ENCODE measurements at places on chromosomes 1 and 21.

- no peak for DNase-seq
These were observed 150.7 kb downstream of the SETD4 start for GRCh38 chr21:35909456-35910223.

DNA sequence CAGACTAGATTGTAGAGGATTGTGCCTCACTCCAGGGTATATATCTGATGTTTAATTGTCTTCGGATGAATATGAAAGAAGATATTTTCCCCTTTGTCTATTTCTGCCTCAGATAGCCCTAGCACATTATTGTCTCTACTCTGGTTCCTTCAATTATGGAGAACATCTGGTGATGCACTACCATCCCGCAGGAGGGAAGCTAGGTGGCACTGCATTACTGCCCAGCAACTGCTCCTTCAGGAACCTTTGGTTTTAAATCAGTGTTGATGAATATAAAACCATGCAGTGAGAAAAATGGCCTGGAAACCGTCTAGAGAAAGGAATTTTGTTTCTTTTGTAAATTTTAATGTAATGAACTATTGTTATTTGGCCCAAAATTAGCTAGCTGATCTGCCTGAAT lies 68.5 kb downstream of the GPR88 start:
- DNase-seq = no peak

- DNase-seq = no peak
These were observed 139.7 kb upstream of the ERRFI1 start for GRCh38 chr1:8165595-8166360.

DNA sequence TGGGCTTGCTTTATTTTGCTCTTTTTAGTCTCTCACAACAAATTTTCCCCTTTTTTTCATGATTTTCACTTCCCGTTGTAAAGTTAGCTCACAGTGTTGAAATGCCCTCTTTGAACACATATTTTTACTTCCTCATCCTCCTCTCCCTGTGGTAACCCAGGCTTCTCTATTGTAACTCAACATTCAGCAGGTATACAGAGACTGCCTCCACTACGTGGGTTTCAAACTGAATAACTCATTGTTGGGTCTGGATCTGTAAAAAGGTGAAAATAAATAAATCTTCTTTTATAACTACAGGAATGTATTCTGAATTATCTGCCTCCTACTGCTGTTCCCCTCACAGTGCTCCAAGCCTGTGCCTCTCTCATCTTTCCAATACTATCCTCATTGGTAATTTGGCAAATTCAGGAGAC lies 166.4 kb downstream of the RUNX1 start:
- DNase-seq = no peak

DNA sequence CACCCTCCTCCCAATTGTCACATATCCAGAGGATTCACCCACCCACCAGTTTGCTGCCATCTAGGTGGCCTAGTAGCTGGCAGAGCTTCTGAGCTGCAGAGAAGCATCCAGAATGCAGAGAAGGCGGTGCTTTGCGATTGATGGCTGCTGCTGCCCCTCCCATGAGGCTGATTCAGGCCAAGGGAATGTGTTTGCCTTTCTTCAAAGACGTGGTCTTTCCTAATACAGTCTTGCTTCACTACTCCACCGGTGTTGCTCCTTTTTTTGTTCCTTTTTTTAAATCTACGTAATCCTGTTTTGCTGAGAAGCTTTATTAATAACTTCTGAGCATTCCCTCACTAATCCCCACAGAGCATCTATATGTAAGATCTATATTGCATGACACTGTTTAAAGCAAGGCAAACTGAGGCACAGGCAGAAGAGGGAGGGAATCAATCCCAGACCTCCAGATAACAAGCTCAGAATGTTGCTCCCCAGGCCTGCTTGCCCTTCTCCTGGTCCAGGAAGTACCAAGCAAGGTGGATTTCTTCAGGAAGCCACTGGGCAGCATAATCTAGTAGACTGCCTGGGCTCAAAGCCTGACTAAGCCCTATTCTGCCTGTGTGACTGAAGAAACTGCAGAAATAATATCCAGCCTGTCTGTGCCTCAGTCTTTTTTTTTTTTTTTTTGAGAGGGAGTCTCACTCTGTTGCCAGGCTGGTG lies 275.5 kb upstream of the FMN2 start:
- no peak for DNase-seq

DNA sequence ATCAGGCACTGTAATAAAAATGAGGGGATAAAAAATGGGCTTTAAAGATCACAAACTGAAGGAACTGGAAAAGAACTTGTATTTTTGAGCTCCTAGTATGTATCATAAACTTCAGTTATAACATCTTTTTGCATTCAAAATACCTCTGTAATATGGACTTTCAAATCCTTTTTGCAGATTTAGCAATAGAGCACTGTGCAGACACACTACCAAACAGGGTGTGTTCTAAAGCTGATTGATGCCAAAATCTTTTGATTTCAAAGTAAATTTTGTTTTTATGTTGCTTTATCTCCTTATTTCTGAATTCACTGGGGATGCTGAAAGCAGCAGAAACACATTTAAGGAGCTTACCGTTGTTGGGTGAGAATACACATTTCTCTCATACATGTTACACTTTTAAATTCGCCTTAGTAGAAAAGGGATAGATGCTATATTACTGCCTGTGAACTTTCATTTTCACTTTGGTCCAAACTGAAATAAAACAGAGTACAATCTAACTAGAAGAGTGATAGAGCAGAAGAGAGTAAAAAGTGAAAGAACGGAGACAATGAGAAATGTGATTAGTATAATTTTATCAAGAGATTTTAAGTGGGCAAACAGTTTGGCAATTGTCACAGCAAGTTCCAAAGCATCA lies 1126.6 kb downstream of the BRINP3 start:
- DNase-seq = no peak

- DNase-seq = no peak
These were observed 125.3 kb upstream of the GREM2 start for GRCh38 chr1:240737298-240737697.

DNA sequence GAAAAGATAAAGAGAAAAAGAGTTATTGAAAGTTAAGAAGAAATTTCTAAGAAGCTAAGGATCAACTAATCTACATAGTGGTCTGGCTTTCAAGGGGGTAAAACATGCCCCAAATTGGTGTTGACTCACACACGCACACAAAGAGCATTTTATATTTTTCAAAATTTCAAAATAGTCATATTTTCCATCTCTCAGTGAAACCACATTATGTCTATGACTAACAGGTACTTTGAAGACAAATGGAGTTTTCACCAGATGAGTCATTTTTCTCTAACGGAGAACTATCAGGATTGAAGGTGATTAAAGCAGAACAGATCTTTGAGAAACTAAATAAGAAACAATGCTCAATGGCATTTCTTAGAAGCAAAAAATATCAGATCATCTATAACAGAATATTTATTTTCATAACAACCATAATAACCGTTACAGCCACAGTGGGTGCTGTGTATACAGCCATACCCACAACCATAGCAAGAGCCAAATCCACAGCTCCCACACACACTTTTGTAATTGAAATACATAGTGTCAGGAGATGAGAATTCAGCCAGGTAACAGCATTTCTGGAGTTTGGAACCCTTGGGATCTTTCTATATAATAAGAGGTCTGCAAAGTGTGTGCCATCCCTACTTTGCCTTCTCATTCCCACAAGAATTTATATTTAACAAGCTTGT lies at the start of gene KRTAP21-3:
Gene KRTAP21-3 (minus strand): TSS at position 539 of the 671 bp plus-strand sequence. CDS start 18 bp downstream, at position 521.
- DNase-seq = no peak

DNA sequence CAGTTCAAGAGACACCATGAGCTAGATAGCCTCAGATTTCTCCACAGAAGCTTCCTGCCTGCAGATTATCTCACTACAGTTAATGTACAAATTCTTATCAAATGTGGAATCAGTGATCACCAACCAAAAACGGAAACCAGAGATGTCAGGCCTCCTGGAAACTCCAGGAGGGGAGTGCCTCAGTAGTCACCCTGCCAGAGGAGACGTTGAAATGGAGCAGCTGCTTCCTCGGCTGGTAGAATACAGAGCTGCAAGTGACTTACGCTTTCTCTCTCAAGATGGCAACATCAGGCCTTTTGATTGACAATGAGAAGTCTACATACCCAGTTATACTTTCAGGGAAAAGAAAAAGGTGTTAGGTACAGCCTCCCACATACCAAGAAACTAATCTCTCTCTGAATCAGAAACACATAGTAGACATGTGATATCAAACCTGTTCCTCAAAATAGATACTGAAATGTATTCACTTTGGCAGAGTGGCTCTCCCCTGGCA lies 52.2 kb downstream of the ACP6 start:
- DNase-seq = no peak

DNA sequence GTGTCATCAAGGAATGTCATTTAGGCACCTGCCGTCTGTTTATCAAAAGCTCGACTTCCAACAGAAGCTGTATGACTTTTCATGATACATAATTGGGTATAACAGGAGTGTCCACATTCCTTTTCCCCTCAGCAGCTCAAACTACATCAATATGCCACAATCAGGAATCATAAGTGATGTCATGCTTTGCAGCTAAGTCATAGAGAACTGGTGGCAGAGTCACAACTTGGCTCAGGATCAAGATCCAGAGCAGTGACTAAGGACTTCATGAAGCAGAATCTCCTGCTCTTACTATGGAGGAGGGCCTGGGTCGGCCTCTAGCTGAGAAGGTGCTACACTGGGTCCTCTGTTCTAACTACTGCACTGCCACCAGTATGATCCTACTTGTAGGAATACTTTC lies 36.5 kb upstream of the AGBL4 start:
- no peak for DNase-seq

- no peak for DNase-seq
These were observed 591 bp downstream of the KCTD3 start for GRCh38 chr1:215567491-215568298.

DNA sequence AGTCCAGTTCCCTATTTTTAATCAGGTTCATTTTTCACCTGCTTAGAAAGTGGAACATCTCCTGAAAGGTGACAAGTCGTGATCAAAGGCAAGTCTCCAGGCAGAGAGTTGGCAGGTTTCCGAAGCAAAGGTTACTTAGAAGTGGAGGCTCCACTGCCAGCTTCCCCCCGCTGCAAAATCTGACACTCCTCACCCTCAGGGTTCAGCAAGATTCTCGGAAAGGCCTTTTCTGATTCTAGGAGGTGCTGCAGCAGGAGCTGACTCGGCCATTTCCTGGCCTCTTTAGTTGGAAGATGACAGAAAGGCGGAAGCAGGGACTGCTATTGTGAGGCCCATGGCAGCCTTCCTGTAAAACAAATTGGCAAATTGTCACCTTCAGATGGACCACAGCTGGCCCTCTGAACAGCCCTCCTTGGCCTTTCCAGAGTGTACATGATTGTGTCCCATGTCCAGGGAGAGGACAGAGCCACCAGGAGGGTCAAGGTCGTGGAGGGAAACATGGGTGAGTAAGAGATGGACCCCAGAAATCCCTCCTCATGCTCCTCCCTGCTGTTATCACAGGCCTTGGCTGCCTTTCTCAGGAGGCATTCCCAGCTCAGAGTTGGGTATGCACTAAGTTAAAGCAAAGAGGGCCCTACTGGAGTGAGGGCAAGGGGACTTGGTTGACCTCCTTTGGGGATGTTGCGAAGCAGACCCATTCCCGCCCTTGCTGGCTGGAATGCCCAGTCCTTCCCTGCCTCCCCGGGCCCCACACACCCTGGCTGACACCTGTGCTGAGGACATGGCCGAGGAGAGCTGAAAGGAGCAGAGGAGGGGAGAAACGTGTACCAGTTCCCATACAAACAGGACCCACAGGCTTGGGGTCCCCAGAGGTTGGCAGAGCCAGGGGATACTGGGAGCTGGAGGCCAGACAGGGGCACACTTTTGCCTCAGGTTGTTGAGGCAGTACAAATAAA lies 115.5 kb upstream of the IRF2BP2 start:
- peak; percentile 30 for DNase-seq

DNA sequence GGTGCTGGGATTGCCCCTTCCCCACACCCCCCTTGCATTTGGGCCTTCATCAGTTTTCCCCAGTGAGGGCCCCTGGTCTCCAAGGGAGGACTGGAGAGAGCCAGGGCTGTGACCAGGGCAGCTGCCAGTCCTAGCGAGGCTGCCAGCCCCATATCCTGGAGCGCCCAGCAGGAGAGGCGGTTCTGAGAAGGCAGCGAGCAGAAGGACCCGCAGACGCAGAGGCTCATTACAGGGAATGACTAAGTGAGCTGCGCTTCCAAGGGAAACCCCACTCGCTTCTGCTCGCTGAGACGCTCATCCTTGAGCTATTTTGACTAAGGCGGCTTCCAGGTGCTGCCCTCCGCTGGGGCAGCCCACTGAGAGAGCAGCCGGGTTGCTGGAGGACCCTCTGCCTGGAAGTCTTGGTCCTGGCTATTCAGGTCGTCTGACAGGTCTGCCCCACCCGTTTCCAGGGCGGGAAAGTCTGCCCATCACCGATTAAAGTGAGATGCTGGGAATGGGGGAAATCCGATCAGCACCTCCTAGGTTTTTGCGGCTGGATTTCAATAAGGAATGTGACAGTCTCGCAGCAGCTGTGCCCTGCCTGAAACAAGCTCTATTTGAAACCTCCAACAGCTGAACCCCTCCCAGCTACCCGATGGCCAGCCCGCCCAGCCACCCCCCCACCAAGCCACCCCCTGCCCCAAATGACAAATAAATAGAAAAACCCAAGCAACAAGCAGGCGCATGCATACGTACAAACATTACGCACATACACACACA lies 2.8 kb downstream of the KCNN3 start:
- DNase-seq = no peak

GRCh38 chr1:162139211-162139610 lies 69.7 kb downstream of the NOS1AP start:
- DNase-seq = no peak

DNA sequence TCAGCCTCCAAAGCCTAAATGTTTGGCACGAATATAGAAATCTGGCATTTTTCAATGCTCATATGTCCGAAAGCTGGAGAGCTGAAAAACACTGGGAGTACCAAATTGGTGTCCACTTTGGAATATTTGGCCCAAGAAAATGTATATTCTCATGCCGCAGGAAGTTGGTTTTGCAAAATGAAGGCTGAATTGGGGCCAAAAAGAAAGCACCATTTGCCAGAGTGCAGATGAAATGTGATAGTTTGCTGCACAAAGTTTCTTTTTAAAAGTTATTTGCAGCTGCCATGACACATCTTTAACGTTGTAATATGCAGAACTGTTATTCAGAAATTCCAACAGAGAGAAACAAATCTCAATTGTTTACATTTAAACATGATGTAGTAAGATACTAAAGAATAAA lies 124.2 kb upstream of the LYPLAL1 start:
- no peak for DNase-seq

- DNase-seq = no peak
These were observed 54.2 kb downstream of the BTBD8 start for GRCh38 chr1:92134331-92134730.

DNA sequence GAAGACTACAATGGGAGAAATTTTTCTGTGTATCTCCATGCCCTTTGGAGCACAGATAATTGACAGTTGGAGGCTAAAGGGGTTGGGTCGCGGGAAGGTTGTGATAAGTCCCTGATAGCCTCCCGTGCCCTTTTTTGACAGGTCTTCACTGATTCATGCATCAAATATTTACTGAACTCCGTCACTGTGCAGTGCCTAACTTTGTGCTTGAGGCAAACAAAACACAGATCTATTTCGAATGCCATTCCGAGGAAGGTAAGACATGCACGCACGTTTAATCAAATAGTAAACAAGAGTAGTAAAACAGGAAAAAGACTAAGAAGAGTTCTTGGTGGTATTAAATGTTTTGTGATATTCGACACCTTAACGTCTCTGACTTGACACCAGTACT lies 494 bp upstream of the PIP5K1A start:
- DNase-seq = no peak

All from stimulated activated CD8-positive, alpha-beta memory T cell treated with anti-CD3 and anti-CD28 coated beads, Interleukin-7, amount 100 ng/mL, for 1 hour (primary cell).